ENCODE measurements at places on chromosomes 5 and 9. TPM values are rescaled to one million over a fixed set of nuclear protein-coding genes. Genes with fewer than 3 reads are reported as not detected.

The PDCD1LG2 gene
- 7.8 TPM for total RNA-seq

The PCDHB10 gene
- under 0.01 TPM for total RNA-seq

The TMEM252 gene
- not detected for total RNA-seq

The BTNL9 gene
- 0.07 TPM for total RNA-seq

The IL3 gene
- not detected for total RNA-seq

The ELOVL7 gene
- total RNA-seq: 11.5 TPM

The FGFR4 gene
- 1.2 TPM for total RNA-seq

The ANKDD1B gene
- 0.68 TPM for total RNA-seq

The FAM200C gene
- total RNA-seq: 3.8 TPM

The C9 gene
- not detected for total RNA-seq

The NRG2 gene
- total RNA-seq: under 0.01 TPM

The CER1 gene
- total RNA-seq: not detected

The PTGR1 gene
- 57.2 TPM for total RNA-seq

The HDHD3 gene
- 19.4 TPM for total RNA-seq

The PCDHGA2 gene
- 1.00 TPM for total RNA-seq

All from nasal cavity respiratory epithelium epithelial cell of viscerocranial mucosa (primary cell).